ENCODE measurements at places on chromosomes 5 and 9.

DNA sequence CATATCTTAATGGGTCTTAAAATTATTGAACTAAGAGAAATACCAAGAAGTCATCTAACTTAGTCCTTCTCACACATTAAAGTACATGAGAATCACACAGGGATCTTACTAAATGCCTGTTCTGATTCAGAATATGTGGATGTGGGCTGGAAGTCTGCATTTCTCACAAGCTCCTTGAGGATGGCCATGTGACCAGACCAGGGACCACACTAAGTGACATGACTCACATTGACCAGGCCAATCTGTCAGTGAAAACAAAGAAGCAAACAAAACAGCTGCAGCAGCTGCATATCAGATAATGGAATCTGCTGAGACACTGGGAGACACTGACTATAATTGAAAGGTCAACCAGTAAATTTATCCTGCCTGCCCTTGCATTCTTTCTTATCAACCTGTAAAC lies 110.5 kb downstream of the ADAMTS12 start:
- DNase-seq, result no peak

GRCh38 chr9:97480174-97480573 lies 21.3 kb upstream of the TMOD1 start:
- DNase-seq, result no peak

- DNase-seq, result no peak
These were observed 67.1 kb upstream of the UNC5A start for GRCh38 chr5:176743136-176743861.

DNA sequence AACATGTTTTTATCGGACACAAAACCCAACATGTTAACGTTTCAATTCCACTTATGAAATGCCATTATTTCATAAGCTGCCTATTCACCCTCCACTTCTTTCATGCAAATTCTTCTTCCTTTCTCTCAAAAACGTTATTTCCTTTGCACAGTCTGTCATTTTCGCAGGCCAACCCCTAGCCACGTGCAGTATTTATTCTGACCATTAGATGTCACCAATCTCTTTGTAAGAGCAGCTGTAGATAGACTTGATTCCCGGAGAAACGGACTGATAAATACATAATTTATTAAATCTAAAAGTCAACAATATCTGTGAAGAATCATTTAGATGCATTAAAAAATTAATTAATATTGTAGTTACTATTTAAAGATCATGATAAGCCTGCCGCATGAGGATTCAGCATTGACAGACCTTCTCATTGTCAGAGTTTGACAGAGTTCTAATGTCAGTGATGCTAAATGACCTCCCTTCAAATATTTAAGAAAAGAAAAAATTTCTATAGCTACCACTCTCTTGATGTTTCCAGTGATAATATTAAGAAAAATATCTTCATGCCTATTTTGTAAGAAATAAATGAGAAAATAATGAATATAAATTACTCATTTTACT lies 933.6 kb downstream of the CDH12 start:
- peak; percentile 14 for DNase-seq

DNA sequence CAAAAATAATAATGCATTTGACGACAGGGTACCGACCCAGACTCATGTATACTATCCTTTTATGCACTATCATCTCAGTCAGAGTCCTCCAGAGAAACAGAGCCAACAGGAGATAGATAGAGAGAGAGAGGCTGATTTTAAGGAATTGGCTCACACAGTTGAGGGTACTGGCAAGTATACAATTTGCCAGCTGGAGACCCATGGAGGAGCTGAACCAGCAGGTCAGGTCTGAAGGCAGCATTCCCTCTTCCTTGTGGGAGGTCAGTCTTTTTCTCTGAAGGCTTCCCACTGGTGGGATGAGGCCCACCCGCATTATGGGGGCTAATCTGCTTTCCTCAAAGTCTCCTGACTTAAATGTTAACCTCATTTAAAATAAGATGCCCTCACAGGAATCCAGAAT lies 17.3 kb upstream of the MED10 start:
- DNase-seq, result no peak
